Stimulated activated CD8-positive, alpha-beta memory T cell treated with anti-CD3 and anti-CD28 coated beads, Interleukin-2, amount 100 ng/mL, for 1 hour (primary cell): ENCODE measurements at places on chromosomes 5 and 9.

DNA sequence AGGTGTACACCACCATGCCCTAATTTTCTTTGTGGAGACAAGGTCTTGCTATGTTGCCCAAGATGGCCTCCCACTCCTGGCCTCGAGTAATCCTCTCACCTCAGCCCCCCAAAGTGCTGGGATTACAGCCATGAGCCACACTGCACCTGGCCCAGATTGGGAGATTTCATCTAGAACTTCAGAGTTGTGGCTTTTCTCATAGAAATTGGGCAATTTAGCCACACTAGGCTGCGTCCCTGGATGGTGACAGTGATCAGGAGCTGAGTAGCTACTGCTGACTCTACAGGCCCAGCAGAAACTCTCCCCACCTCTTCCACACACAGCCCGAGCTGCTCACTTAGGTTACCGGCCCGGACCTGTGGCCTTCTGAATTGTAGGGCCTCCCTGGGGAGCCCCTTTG, 7.7 kb downstream of the PFN3 start:
- no peak for DNase-seq

DNA sequence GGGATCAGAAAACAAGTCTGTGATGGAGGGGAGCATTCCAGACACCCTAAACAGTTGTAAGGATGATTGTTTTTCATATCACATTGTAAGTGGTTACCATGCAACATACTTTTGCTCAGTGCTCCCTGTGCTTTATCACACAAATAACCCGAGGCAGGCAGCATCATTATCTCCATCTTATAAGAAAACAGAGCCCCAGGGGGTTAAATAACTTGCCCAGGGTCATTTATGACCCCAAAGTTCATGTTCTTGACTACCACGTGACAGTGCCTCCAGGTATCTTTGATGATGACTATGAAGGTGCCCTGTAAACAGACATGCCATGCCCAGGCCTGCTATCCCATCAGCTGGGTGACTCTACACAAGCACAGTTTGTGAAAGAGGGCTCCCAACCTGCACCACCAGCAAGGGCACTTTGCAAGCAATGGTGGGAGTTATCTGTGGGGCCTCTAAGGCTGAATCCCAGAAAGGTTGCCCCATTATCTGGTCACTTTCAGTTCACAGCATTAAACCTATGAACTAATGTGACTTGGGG, 9.5 kb downstream of the GNPDA1 start:
- no peak for DNase-seq

- DNase-seq = no peak
Observed at GRCh38 chr5:167730121-167730520, 561.3 kb upstream of the WWC1 start.

DNA sequence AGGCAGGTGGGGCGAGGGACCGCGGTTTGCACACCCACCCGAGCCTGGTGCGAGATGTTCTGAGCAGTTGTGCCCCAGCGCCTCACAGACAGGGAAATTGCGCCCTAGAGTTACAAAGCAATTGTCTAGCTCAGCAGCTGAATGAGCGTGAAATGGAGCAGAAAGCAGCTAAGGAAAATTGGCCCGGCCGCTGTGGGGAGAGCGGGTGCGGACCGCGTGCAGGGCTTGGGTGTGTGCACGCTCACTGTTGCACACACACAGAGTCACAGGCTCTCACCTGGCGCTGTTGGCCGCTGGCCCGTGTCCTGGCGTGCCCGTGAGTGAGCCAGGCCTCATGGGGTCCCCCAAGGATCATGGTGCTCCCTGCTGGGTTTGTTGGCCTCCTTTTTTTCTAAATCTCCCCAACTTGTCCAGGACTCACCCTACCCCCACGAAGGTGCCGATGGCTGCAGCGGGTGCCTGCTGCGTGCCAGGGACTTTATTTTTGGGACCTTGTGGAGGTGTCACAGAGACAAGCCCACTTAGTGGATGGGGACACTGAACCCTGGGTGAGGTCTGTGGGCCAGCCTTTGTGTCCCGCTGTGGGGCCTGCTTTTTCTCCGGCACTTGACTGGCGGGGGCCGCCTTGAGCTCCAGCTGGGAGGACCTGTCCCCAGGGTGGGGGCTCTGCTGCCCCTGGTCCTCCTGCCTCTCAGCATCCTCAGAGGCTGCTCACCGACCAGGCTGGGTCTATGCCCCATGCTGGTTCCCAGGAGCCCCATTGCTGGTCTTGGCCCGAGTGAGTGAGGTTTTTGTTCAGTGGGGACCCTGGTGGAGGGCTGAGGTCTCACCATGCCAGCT, 5.2 kb downstream of the RXRA start:
- no peak for DNase-seq
